A673 (cell line): ENCODE measurements at places on chromosomes 5 and 9.
A peak's percentile ranks its signal among the peaks of the same experiment; 100 is the strongest.

DNA sequence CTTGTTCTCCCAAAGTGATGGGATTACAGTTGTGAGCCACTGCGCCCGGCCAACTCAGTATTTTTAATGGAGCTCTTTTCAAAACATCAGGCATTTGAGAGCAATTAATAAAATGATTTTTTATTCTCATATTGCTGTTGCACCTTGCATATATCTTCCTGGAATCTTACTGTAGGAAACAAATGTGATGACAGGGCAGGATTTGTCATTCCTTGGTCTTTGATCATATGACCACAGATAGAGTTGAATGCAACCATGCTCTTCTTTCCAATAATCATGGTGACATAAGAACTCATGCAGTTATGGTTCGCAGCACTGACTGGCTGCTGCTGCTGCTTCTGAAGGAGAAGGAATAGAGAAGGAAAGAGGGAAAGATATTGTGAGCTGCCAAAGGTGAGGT, 28.1 kb downstream of the CARTPT start:
- DNase-seq: no peak

- DNase-seq: peak; percentile 36
These were observed 17.0 kb upstream of the IPPK start for GRCh38 chr9:92686954-92687353.

GRCh38 chr9:128920381-128921058, at the start of gene PHYHD1:
TSS of gene PHYHD1 (plus strand) at chr9:128920982. CDS start at chr9:128922324, 1,342 bp downstream.
- DNase-seq: peak; percentile 72

DNA sequence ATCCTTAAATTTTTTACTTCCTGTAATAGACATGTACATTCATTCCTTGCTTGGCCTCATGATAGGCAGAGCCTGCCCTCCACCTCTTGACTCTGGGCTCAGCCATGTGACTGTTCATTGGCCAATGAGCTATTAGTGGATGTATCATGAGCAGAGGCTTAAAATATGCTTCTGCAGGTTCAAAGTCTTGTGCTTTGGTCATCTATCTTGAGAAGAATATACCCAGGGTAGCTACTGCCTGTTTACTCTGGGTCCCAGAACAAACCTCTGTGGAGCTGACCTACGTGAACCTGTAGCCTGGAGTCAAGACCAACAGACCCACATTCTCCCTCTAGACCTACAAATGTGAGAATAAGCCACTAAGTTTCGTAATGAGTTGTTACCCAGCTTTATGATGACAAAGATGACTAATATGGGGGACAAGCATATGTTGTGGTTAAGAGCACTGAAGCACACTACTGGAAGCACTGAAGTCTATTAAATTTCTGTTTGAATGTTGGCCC, 244.4 kb downstream of the MAST4 start:
- no peak for DNase-seq

GRCh38 chr9:5429873-5430564, 7.7 kb downstream of the PLGRKT start:
- no peak for DNase-seq

DNA sequence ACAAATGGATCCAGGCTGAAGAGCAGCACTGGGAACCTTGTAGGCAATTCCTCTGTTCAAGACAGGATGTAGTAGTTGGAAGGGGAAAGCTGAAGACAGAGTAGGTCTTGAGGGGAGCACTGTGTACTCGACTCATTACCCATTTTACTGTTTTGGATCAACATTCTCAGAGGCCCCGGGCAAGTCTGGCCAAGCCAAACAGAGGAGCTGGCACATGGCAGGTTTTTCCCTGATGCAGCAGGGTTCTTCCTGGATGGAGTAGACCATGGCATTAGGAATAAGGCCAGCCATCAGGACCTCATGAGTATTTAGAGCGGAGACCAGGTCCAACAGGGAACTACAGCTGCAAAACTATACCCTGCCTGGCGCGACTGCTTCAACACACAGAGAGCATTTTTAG, 4.4 kb downstream of the SVEP1 start:
- no peak for DNase-seq

- DNase-seq: no peak
These were observed 479.4 kb upstream of the MPDZ start for GRCh38 chr9:13758936-13759335.

DNA sequence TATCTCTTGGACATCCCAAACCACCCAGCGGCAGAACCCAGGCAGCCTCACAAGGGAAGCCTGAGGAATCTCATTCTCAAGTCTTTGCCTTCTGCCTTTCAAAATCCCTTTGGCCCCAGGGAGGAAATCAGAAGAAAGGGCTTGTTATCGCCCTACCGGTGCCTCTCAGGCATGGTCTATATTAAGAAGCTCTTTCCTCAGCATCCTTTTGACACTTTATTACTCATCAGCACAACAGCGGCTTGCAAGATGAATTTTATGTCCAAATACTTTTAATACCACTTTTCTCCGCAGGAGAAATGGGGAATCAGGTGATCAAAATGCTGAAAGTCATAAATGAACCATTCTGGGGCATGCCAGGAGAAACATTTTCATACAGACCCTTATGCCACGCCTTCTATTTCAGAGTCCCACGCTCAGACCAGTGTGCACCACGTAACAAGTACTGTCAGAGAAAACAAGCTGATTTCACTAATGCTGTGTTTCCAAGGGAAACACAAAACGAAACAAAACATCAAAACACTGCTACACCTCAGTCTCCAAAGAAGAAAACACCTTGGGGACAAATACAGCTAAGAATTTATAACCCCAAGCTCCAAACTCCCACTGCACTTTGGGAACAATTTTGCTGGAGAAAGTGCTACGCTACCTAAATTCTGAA, 30.0 kb downstream of the RAPGEF1 start:
- peak; percentile 44 for DNase-seq

- peak; percentile 26 for DNase-seq
These were observed 28.8 kb downstream of the PDE8B start for GRCh38 chr5:77239126-77239741.

GRCh38 chr9:98644011-98644410, 64.7 kb downstream of the GABBR2 start:
- DNase-seq: no peak

- no peak for DNase-seq
These were observed 287.4 kb downstream of the GLIS3 start for GRCh38 chr9:4012441-4012840.

DNA sequence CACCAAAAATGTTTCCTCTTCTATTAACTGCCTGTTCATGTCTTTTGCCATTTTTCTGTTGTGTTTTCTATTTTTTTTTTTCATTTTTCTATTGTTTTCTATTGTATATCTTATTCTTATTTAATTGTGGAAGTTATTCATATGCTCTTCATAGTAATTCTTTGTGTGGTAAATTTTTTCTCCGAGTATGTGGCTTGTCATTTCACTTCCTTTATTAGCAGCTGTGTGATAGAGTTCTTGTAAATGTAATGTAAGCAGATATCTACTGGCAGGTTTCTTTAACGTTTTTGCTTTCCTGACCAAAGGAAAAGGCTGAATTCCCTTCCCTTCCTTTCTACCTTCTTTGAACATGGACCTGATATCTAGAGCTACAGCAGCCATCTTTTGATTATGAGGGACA, 5.8 kb upstream of the PLPP1 start:
- no peak for DNase-seq

DNA sequence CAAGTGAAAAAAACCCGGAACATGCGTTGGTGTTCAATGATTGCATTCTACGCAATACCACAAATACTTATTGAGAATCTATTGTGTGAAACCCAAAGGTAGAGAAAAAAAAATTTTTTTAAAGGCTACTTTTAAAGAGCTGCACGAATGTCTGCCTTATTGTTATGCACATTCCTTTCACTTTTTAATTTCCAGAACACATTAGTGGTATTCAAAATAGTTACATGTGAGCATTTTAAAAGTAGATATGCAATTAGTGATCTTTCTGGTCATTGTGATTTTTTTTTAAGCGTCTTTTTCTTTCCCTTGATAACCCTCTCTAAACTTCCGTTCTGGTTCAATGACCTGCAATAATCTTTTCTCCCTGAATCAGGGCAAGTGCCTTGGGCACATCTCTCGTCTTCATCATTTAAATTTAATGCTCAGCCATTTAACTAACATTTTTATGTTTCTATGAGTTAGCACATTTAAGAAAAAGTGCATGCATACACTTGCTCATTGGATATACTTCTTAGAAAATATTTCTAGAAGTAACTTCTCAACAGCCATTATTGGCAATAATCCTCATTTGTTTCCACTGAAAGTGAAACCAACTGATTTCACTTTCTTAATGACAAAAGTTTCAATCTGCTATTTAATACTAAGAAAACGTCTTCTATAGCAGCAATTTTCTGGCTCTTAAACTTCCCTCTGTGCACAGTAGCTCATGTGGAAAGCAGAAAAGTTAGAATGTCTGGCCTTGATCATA, 80.3 kb downstream of the CDH6 start:
- DNase-seq: no peak

- no peak for DNase-seq
These were observed 95.2 kb upstream of the PAPPA start for GRCh38 chr9:116058421-116058820.

DNA sequence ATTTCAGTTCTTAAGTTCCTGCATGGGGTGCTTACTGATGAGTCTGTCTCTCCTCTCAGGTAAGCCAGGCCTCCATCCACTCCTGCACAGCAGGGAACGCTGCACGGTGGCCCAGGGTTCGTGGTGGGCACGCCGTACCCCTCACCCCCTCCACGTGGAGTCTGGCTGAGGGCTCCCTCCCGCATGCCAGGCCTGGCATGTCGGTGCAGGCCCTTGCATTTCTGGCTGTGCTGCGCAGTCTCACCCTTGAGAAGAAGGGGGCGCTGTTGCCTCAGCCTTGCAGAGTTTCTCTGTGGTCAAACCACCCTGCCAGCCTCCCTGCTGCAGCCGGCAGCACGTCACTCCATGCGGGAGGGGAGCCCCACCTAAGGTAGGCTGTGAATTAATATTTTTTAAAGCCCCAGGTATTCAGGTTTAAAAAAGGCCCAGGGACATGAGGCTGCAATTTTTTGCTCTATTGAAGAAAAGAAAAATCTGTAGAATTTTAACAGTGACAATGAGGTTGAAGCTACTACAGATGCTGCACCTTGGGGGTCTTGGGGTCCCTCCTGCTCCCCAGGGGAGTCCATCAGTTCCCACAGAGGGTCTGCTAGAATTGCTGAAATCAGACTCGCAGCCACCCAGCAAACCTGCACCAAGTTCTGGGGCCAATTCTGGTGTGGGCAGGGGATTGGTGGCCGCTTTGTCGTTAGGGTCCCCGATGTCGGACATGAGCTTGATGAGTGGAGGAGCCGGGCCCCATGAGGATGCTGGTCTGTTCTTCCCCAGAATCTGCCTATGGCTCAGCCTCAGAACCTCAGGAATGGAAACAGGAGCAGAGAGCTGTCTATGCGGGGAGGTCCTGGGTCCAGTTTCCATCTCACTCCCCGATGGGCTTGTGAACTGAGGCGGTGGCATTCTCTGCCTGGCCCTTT, 52.6 kb downstream of the TENT4A start:
- peak; percentile 82 for DNase-seq

DNA sequence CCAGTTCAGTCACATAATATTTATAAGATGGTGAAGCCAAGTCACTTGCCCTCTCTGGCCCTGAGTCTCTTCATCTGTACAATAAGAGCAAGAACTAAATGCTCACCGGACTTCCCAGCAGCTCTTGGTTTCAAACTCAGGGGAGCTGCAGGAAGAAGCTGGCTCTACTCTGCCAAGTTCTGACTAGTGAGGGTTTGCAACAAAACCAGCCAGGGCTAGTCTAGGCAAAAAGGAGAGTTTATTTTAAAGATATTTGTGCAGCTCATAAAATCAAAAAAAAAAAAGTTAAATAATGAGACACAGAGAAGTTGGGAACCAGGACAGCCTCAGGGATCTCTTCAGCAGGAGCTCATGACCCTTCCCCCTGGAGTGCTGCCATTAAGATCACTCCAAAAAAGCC, 107.3 kb downstream of the DOCK2 start:
- DNase-seq: no peak
